ENCODE measurements at places on chromosomes 7 and 10.

DNA sequence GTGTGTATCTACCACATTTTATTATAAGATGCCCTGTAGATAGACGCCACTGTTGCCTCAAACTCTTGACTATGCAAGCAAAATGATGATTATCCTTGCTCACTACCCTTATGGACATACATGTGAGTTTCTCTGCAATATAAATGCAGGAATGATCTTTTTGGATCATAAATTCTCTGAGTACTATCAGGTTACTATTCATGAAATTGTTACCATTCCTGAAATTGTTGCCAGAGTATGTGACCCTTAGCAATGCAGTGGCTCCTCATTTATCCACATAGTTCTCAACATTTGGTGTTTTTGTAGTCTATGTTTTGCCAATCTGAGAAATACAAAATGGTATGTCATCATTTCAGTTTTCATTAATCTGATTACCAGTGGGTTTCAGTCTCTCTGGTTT is 166.2 kb upstream of the FAM3C start:
- no peak for DNase-seq

GRCh38 chr7:149334930-149335329 is 72.9 kb downstream of the ZNF783 start:
- no peak for DNase-seq

DNA sequence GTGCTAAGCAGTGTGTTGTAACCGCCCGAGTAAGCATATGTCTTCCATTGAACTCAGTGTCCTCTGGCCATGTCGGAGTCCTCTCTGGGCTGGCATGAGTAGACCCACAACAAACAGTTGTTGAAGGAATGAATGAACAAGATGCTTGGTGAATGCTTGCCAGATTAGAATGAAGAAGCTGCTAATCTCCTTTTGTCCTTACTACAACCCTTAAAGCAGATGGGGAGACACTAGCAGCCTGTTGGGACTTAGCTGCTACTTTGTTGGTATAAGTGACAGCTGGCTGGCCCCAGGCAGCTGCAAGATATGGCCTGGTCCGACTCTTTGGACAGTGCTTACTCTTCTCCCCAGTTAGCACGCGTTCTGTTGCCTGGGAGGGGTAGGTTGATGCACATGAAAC is 370.1 kb downstream of the RPS24 start:
- no peak for DNase-seq

GRCh38 chr10:49649936-49650723 is 29.3 kb upstream of the C10orf53 start:
- no peak for DNase-seq

- no peak for DNase-seq
Observed at GRCh38 chr7:15831606-15832005, 145.1 kb upstream of the MEOX2 start.

DNA sequence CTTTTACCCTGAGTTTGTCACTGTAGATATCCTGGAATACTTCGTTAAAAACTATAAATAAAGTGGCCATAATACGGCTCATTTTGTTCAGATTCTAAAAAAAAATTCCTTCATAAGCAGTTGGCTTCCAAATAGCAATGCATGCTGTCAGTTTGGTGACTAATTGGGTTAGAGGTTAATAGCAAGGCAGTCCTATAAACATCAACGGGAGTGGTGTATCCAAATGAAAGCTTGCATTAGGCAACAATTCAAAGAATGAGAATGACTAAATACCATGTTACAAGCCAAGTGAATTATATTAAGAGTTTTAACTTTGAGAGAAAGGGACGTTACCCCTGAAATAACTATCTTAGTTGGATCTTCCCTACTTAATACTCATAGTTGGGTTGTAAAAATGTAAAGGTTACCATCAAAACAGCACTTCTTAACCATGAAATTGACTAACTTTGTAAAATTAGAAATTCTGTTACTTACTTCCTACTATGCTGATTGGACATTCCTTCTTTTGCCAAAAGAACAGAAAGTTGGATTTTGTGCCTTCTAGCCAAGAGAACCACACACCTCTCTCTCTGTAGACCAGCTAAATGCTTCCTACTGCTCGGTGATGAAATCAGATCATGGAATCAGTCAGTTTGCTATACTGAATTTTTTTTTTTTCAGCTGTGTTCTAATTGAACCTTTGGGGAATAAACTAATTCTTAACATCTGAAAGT is 98.0 kb downstream of the KAT6B start:
- DNase-seq, result no peak

- DNase-seq, result no peak
Observed at GRCh38 chr7:108001764-108002725, 916 bp downstream of the LAMB1 start.

DNA sequence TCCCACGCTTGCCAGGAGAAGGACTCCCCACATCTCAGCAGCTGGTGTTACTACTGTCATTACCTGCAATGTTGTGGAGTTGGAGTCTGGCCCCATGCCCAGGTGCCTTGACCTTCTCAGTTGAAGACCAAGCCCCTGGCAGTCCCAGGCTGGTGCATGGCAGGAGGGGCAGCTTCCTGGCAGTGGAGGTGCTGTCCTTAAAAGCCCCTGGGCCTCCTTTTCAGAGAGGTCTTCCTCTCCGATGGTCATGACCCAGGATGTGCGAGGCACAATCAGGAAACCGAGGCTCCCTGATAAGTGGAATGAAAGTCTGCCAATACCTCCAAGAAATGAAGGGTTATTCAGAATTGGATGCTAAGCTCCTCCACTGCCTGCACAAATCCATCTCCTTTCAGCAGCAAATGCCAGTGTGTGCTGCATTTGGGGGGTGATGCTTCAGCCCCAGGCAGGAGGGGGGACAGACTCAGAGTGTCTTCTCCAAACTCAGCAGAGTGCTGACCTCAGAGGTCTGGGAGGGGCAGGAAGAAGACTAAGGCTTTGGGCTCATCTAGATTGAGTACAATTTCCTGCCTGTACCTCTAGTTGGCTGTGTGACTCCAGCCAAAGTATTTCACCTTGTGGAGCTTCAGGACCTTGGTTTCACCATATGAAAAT is 97.0 kb upstream of the DDC start:
- no peak for DNase-seq

DNA sequence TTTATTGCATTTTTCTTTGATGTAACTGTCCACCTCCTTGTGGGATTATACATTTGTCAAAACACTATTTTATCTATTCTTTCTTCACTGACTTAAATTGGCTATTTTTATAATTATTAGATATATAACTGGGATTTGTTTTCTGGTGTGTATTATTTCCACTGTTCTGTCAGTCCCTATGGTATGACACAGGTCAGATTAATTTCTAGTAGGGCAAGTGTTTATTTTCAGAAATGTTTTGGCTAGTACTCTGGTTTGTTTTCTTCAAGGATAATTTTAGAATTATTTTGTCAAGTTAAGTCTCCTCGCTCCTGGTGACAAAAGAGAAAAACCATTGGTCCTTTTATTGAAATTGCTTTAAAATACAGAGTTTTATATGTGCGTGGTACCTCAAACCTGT is 91.3 kb downstream of the MPLKIP start:
- DNase-seq, result no peak

- no peak for DNase-seq
Observed at GRCh38 chr7:124480821-124481290, 284.7 kb downstream of the GPR37 start.

- DNase-seq, result peak; percentile 25
Observed at GRCh38 chr10:85542152-85542551, 824.4 kb downstream of the GRID1 start.

- DNase-seq, result no peak
Observed at GRCh38 chr10:58322072-58322834, 12.6 kb upstream of the UBE2D1 start.

DNA sequence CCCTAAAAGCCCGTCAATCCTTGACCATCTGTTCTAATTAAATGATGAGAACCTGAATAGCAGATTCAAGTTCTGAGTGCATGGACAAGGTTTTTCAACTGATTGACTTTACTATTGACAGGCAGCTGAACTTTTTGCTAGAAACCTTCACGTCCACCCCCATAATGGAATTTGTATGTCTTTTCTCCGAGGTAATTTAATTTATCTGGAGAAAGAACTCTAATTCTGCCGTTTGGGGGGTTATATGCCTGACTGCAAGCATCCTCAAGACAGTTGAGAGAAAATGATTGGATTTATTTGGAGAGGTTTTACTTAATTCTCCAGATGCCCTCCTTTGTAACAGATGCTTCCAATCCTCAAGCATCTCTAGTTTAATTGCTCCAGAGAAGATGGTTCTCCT is 1053.4 kb upstream of the AUTS2 start:
- no peak for DNase-seq

DNA sequence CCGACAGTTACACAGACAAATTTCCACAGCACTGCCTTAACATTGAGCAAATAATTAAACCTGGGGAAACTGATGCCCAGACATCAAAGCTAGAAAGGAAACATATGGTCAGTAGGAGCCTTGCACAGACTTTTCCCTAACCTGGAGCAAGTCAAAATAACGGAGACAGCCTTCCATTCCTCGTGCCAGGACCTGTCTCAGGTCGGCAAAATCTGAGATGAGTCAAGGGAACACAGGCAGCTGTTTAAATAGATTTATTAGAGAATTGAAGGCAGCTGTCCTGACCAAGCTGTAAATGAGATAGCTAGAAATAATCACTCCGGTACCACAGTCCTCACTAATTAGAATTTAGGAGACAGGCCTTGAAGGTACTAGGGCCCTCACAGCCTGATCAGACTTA is 81.2 kb downstream of the RAMP3 start:
- no peak for DNase-seq

- DNase-seq, result peak; percentile 2
Observed at GRCh38 chr10:104406715-104407650, 53.4 kb downstream of the CFAP58 start.

DNA sequence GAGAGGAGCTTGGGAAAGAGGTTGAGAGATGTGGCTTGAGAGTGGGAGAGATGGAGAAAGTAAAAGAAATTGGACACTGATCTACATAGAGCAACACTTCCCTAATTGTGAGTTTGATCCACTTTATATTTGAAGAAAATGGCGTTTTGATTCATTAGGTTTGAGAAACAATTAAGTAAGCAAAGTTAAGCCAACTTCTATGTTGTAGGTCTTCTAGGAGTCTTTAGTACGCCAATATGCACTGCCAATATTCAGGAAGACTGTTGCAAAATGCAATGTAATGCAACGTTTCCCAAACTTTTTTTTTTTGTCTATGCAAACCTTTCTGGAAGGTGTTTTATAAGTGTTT is 7.0 kb upstream of the PRTFDC1 start:
- no peak for DNase-seq

GRCh38 chr7:47549916-47550315 is 32.0 kb downstream of the TNS3 start:
- no peak for DNase-seq

DNA sequence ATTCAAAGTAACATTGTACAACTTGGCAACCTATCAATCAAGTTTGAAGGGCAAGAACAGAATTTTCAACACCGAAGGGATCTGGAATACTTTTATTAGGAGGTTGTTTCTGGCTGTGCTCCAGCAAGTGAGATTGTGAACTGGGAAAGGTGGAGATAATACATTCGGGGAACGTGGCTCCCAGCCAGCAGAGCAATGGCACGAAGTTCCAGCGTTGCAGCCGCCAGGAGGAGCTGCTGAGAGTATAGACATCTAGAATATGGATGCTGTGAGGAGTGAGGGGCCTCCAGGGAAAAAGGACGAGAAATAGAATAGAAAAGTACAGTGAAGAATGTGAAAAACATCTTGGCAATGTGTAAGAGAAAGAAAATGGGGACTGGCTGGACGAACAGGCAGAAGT is 69.5 kb downstream of the TCERG1L start:
- peak; percentile 39 for DNase-seq

DNA sequence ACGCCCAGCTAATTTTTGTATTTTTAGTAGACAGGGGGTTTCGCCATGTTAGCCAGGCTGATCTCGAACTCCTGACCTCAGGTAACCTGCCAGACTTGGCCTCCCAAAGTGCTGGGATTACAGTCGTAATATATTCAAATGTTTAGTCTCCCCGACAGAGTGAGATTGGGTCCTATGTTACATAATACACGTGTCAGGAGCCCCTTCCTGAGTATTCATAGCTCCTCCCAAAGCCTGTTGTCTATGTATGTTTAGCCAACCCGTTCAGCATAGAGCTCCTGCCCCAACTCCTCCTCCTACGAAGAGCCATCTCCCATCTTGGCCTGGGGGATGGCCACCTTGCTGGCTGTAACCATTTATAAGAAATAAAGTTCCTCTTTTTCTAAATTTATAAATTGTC is 2.7 kb upstream of the PPP2R2D start:
- no peak for DNase-seq

DNA sequence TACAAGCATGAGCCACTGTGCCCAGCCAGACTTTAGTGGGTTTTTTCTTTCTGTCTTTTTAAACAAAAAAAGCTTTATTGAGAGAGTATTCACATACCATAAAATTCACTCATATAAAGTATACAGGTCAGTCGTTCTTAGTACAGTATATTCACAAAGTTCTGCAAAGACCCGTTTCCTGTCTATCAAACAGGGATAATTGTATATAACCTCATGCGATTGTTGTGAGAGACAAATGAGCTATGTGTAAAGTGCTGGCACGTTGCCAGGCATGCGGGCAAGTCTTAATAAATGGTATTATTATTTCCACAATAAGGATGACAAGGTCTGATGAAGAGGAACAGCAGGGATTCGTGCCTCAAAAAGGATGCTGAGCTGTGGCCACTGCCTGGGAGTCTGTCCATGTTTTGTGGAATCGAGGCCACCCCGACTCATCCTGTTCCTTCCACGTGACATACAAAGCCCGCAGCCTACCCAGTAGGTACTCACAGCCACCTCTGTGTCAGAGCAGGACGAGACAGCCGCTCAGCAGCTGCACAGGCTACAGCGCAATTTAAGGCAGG is 51.6 kb downstream of the SMKR1 start:
- DNase-seq, result peak; percentile 74

- DNase-seq, result peak; percentile 85
Observed at GRCh38 chr7:135877805-135878204, 99.4 kb downstream of the MTPN start.

DNA sequence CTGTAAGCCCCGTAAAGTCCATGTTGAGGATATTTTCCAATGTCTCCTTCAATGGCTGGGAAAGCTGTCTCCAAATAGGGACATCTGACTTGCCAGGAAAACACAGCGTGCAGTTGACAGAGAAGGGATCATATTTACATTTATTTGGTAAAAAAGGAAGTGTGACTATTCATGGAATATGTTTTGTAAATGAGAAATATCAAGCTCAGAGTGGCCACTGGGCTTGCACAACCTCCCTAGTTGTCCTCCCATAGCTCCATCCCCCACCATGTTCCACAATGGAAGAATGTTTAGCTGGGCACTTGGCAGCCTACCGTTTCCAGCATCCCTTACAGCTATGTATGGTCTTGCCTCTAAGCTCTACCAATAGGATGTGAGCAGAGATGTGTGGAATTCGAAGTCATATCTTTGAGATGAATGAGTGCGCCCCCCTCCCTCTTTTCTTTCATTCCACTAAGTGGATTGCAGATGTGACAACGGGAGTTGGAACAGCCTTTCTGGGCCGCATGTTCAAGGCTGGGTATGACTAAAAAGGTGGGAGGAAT is 306.6 kb upstream of the ZMIZ1 start:
- DNase-seq, result no peak

GRCh38 chr10:75596930-75597620 is 165.7 kb downstream of the LRMDA start:
- no peak for DNase-seq
